Left ventricle myocardium superior (tissue), 1 donor: ENCODE measurements at places on chromosomes 2 and 18. TPM values are rescaled to one million over a fixed set of nuclear protein-coding genes. Genes with fewer than 3 reads are reported as not detected.

ALMS1 gene
- 7.6 TPM for total RNA-seq

C1GALT1C1L gene
- 0.64 TPM for total RNA-seq

KHK gene
- total RNA-seq: 4.0 TPM

SCG2 gene
- not detected for total RNA-seq

SERPINB12 gene
- total RNA-seq: not detected

LYG2 gene
- not detected for total RNA-seq

BOLA3 gene
- total RNA-seq: 89.9 TPM

- DNase-seq: no peak
Measured at GRCh38 chr18:34718610-34719009, 8.5 kb downstream of the DTNA start.

DNA sequence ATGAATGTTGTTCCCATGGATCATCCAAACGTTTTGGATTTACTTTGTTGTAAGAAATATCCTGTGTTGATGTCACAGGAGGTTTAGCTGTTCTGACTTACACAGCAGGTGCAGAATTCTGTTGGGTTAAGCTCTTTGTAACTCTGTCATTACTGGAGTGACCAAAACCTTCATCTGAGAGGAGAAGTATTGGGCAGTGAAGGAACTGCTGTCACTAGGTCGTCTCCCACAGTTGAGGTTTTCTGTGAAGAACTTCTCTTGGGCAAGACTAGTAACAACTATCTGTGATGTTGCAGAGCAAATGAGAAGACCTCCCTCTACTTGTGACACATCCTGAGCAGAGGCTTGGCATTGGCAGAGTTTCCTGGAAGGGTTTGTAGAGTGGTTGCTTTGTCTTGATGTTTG, 2.9 kb downstream of the SPTBN1 start:
- no peak for DNase-seq

GRCh38 chr2:187312718-187313282, 135.3 kb downstream of the CALCRL start:
- no peak for DNase-seq

- no peak for DNase-seq
Measured at GRCh38 chr2:160213511-160213910, 13.4 kb upstream of the ITGB6 start.

DNA sequence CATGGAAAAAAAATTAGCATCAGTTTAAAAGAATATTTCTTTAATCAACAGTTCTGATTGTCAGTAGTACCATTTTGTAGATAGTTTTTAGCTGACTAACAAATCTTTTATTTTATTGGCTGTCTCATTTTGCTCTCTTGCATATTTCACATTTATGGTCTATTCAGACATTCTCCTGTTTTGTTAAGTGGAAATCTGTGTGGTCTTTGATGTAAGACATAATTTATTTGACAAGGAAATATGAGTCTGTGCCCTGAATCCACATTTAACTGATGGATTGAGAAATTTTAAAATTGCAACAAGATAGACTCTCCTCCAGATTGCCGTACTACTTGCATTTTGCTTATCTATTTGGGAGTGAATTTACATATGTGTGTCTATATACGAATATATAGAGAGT, 96.3 kb upstream of the ATP5MC3 start:
- DNase-seq: no peak

DNA sequence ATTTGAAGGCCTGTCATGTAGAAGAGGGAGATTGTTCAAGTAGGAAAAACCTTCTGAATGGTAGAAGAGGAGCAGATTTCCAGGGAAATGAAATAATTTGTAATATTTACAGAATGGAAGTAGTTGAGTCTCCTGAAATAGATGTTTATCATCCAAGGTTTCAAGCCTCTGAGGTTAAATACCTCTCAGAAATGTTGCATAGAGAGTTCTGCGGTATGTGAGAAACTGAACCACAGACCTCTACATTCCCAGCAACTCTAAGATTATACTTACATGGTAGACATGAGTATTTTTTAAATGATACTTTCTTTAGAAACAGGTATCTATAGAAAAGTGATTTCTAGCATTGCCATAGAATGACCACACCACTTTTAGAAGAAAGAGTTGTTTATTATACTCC, 379.8 kb upstream of the FANCL start:
- DNase-seq: no peak

- DNase-seq: no peak
Measured at GRCh38 chr2:26840937-26841610, 6.9 kb upstream of the DPYSL5 start.

- no peak for DNase-seq
Measured at GRCh38 chr2:2788076-2788475, 457.0 kb upstream of the MYT1L start.

DNA sequence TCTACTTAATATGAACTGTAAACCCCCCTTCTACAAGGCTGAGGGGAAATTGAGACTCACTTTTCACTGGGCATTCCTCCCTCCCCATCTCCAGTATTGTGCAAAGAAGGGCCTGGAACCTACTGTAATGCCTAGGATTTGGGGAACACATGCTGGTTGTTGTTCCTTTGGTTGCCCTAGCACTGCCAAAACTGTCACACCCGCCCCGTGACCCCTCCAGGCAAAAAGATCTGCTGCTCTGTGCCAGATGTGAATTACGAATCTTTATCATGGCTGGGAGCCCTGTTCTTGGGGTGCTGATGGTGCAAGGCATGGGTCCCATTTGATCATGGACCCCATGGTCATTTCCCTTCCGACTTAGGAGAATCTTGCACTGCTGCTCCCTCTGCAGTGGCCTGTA, 95.4 kb downstream of the CABLES1 start:
- DNase-seq: peak; percentile 41

GRCh38 chr2:8709611-8710010, 27.8 kb downstream of the ID2 start:
- DNase-seq: no peak
